MG63 (cell line): ENCODE measurements at places on chromosomes 13 and 19. TPM values are rescaled to one million over a fixed set of nuclear protein-coding genes. Genes with fewer than 3 reads are reported as not detected.
A peak's percentile ranks its signal among the peaks of the same experiment; 100 is the strongest.

SIAH3 gene
- not detected in 2 replicates for total RNA-seq

- peak; percentile 63 for DNase-seq
Measured at GRCh38 chr19:38707512-38708114, 36.7 kb downstream of the CAPN12 start.

GRCh38 chr13:112341976-112342735 lies 34.0 kb upstream of the SPACA7 start:
- DNase-seq = no peak

GRCh38 chr19:37855098-37855497 lies 51.3 kb downstream of the WDR87 start:
- DNase-seq = no peak

- peak; percentile 11 for DNase-seq
Measured at GRCh38 chr19:7004313-7004931, 16.8 kb downstream of the MBD3L2B start.

DNA sequence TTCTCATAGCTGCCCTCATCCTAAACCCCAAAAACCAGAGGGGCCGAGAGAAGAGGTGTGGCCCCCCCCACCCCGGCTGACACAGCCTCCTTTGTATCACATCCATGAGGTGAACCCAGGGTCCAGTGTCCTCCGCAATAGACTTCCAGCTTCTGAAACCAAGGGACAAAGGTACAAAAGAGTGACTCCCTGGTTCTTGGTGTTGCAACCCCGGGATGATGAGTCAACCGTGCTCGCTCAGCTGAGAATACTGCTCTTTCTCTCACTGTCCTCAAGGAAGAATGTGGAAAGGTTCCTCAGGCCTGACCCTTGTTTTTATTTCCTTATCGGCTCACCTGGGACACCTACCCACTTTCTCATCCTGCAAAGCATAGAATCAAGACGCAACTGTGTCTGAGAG lies 5.5 kb downstream of the SLC15A1 start:
- peak; percentile 14 for DNase-seq

CPAMD8 gene
- total RNA-seq = 2.6 TPM in 1 of 2 replicates, not detected in the other

- no peak for DNase-seq
Measured at GRCh38 chr13:111022886-111023285, 92.2 kb upstream of the ARHGEF7 start.

ZNF8 gene
- total RNA-seq = 1.5 and 3.0 TPM in 2 replicates

DNA sequence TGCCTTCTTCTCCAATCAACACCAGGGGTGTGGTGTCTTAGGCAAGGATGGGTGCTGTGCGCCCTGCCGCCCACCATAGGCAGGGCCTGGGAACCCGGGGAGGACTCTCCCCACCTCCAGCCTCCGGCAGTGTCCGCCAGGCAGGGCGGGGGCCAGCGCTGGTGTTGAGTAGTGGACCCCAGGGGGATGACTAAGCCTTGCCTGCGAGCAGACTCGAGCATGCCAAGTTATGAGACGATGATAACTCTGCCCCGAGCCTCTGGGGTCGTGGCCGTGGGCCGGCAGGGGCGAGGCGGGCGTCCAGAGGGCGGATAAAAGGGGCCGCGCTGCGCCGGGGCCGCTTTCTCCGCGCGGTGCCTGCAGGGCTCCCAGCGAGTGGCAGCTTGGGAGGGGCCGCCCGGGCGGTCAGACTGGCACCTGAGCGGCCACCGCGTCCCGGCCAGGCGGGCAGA lies at the start of gene MEDAG:
Gene MEDAG, plus strand, starts transcription at position 340 of the 452 bp plus-strand sequence. CDS start 245 bp downstream, outside the sequence.
- peak; percentile 75 for DNase-seq

DNA sequence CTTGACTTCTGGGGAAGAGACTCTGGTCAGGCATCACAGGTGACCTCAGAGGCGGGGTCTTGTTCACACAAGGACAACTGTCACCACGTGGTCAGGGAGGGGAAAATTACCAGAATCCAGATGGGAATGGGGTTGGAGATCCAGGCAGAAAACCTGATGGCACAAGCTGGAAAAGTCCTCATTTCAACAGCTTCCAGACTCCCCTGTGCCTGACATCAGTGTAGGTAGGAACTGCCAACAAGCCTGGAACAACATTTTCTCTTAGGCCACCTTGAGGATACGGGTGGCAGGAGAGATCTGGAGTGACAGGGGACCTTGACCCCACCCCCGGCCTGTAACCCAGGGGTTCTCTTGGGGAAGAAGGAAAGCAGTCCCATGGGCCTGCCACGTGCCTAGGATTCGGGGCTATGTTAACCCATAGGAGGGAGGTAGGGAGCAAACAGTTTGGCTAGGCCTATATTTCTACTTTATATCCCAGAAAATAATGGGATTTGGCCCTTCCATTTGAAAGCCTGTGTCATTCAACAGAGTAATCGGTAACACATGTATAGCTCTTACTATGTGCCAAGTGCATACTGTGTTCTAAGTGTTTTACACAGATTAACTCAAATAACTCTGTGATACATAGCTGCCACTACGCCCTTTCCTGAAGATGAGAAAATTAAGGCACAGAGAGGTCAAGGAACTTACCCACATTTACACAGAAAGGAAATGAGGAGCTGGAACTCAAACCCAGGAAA lies 44.9 kb upstream of the C13orf42 start:
- DNase-seq = no peak

ZNF492 gene
- not detected in 2 replicates for total RNA-seq

DNA sequence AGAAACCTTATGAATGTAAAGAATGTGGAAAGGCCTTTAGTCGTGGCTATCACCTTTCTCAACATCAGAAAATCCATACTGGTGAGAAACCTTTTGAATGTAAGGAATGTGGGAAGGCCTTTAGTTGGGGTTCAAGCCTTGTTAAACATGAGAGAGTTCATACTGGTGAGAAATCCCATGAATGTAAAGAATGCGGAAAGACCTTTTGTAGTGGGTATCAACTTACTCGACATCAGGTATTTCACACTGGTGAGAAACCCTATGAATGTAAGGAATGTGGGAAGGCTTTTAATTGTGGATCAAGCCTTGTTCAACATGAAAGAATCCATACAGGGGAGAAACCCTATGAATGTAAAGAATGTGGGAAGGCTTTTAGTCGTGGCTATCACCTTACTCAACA lies 20.8 kb downstream of the ZNF283 start:
- no peak for DNase-seq

GRCh38 chr19:35497406-35497805 lies 7.1 kb upstream of the KRTDAP start:
- no peak for DNase-seq

GRCh38 chr19:1136201-1136600 lies 32.4 kb downstream of the GPX4 start:
- no peak for DNase-seq

URAD gene
- total RNA-seq = not detected in 2 replicates

DNA sequence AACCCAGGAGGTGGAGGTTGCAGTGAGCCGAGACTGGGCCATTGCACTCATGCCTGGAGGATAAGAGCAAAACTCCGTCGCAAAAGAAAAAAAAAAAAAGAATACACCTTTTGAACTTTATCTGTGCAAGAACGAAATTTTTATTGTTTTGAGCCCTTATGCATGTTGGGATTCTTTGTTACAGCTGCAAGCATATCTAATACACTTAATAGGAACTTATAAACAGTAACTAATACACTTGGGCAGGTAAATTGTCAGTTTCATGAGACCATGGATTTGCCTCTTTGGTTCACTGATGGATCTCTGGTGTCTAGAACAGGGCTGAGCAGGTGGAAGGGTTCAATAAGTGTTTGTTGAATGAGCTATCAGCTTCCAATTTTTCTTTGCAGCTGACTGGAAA lies 108.1 kb downstream of the CACNA1A start:
- DNase-seq = no peak

GRCh38 chr13:21338639-21339278 lies 120.3 kb downstream of the ZDHHC20 start:
- no peak for DNase-seq

- DNase-seq = no peak
Measured at GRCh38 chr19:38513762-38514167, 80.3 kb downstream of the RYR1 start.

DNA sequence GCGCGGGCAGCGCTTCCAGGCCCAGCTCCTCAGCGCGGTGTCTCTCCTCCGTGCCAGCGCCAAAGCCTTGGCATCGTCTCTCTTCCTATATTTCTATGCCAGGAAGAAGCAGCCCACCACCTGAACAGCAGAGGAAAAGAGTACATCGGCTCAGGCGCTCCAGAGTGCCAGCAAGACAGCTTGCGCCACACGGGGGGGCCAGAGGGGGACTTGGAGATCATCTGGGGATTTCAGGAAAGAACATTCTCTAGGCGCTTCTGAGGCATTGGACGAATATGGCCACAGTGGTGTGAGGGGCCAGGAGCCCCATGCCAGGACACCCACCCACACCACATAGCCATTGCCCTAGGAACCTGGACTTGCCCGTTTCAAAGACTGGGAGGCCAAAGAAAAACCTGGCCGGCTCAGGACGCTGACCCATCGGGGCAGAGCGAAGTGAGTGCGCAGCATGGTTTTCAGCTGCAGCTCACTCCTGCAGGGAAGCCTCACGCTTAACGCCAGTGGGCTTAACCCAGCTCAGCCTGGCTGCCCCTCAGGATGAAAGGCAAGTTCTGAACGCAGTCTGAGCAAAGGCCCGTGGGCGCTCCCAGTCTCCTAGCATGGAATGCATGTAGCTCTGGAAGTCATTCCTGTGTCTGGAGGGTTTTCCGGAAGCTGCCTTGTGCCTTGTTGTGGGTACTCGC lies 62.1 kb downstream of the GGACT start:
- DNase-seq = no peak

DNA sequence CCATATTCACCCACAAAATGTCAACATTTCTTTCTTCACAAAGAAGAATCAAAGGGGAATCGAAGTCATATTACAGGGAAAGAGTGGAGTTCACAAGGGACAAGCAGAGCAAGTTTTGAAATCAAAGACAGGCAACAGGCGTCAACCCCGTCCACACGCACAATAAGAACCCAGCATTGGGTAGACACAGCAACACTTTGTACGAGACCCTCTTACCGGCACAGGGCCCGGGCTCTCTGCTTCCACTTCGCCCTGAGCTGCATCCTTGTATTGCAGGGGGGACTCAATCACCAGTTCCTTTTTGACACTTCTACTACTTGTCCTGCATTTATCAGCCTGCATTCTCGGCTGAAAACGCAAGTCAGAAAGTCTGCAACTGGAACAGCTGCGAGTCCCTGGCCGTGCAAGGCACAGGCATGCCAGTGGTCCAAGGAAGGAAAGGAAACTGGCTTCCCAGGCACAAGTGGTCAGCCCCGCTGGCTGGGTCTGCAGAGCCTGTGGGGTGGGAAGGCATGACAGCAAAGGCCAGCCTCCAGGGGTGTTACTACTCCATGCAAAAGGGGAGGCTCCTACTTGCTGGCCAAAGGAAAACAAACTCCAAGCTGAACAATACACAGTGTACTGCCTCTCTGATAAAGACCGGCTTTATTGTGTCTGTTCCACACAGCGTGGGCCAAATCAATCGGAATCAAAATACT lies at the start of gene DOCK9:
Gene DOCK9, minus strand, starts transcription at position 497 of the 698 bp plus-strand sequence. Its CDS starts 155 bp downstream, at position 342.
- peak; percentile 51 for DNase-seq

- no peak for DNase-seq
Measured at GRCh38 chr19:33624586-33624985, 2.8 kb downstream of the CHST8 start.

DNA sequence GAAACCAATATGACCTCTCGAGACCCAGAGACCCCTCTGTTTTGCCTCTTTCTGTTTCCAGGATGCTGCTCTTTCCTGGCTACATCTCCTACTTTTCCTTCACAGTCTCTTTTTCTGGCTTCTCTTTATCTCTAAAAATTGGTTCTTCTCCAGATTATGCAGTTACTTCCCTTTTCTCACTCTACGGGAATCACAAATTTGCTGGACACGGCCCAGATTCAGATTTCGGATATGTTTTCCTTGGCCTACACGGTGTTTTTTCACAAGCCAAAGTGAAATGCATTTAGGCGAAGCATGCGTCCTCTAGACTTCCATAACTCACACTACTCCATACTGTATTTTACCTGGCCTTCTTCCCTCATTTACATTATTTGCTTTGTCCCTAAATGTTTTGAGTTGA lies 214.7 kb upstream of the MIR17HG start:
- no peak for DNase-seq

KASH5 gene
- not detected in 2 replicates for total RNA-seq

MAMSTR gene
- total RNA-seq = 0.79 TPM in 1 of 2 replicates, not detected in the other

KLK3 gene
- not detected in 2 replicates for total RNA-seq
